CD4-positive, alpha-beta T cell treated with Interleukin-12 subunit alpha and Interleukin-12 subunit beta, for 1 hour (primary cell): ENCODE measurements at places on chromosomes 3 and 15.
A peak's percentile ranks its signal among the peaks of the same experiment; 100 is the strongest.

DNA sequence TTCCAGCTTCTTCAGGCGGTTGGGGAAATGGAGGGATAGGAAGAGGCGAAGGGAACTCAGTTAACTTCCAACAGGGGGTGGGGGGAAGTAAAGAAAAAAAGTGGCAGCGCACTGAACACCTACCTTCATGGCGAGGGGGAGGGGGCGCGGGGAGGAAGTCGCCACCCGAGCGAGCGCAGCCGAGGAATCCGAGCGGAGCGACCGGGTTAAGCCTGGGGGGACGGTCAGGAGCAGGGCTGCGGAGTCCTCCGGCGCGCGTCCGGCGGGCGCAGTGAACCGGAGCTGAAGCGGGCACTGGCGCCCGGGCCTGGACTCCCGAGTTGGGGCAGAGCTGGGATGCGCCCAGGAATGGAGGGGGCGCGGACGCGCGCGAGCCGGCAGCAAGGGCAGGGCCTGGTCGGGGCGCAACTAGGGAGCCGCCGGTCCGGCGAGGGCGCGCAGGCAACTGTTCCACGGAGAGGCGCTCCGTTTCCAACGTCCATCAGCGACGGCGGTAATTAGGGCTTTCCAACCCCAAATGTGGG is at the start of gene WNT5A:
WNT5A (minus strand) TSS at position 450 of the 524 bp plus-strand sequence; CDS start at position 129, 321 bp downstream.
- no peak for DNase-seq

DNA sequence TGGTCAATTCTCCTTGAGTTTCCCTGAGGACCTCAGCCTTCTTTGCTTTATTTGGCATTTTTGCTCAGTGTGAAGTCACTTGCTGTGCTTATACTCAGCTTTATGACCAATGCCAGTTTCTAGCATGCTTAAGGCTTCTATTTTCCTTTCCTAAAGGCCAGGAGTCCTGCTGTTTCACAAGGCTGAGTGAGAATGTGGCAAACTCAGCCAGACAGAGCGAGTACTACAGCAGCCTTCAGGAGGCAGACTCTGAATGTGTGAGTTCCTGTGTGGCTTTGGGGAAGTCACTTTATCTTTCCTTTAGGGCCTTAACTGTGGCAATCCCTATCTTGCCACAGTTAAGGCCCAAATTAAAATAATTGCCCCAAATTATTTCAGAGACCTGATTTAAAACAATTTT is 213.2 kb upstream of the MRPL3 start:
- DNase-seq = no peak

- no peak for DNase-seq
These were observed 15.8 kb downstream of the ILDR1 start for GRCh38 chr3:122006267-122006666.

- DNase-seq = no peak
These were observed 23.9 kb upstream of the OR5H6 start for GRCh38 chr3:98240131-98240530.

GRCh38 chr3:15159501-15160136 is 46.4 kb upstream of the CAPN7 start:
- DNase-seq = no peak

DNA sequence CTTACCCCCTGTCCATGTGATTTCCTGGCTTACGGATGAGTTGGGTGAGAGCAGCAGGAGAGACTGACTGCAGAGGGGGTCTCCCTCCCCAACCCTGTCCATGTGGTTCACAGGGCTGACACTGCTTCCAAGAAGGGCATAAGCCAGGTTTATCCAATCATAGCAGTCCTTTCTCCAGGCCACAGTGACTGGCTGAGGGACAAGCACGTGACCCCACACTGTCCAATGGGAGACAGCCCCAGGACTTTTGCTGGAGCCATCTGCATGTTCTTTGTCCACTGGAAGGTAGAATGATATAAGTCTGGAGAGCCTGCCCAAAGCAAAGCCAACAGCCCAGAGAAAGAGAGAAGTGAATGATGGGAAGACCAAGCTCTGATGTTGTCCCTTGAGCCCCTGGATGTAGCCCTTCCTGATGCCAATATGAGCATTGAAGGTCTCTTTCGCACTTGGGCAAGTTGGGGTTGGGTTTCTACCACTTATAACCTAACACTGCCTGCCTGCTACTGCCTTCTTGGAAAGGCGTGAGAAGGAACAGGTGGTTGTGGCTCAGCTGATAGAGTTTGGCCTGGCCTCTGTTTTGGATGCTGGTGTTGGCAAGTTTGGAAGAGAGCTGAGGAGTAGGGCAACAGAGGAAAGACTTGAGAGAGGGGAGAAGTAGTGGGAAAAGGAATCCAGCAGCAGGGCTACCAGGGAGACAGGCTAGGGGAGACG is 41.3 kb upstream of the GRIP2 start:
- DNase-seq = no peak

- no peak for DNase-seq
These were observed 29.5 kb downstream of the NANOGP8 start for GRCh38 chr15:35055416-35056105.

DNA sequence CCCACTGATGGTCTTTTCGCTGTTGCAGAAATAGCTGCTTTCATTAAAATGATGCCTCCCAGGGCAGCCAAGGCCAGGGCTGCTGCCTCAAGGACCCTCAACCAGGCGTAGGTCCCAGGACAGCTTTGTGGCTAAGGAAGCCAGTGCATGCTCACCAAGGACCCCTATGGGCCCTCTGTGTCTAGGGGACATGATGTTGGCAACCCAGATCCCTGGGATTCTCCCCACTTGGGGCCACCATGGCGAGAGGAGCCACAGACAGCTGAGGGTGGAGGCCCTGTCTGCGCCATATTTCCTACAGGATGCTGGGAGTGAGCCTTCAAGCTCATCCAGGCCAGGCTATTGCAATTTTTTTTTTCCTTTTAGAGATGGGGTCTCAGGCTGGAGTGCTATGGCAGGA is 137.2 kb downstream of the CHSY1 start:
- DNase-seq = no peak

DNA sequence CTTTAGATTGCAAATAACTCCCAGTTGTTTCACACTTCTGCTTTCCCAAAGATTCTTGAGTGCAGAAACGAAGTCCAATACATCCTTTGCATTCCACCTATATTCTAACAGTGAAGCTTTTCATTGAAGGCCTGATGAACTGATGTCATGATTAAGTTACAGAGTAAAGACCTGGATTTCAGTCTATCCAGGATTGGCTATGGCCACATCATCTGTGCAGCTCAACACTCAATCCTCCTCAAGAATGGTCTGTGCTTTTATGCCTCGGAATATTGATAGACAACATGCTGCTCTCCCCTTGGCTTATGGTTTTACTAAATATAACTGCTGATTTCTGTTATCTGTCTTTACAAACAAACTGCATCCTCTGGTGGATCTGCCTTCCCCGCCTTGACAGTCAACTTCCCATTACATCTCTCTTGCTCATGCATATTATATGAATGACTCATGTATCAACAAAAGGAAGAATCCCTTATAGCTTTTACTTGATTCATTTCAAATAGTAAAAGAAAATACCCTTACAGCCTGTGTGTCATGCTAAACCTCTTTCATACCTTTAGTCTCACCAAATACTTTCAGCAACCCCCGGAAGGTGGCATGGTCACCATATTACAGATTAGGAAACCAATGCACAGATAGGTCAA is 59.5 kb downstream of the SCN11A start:
- no peak for DNase-seq

DNA sequence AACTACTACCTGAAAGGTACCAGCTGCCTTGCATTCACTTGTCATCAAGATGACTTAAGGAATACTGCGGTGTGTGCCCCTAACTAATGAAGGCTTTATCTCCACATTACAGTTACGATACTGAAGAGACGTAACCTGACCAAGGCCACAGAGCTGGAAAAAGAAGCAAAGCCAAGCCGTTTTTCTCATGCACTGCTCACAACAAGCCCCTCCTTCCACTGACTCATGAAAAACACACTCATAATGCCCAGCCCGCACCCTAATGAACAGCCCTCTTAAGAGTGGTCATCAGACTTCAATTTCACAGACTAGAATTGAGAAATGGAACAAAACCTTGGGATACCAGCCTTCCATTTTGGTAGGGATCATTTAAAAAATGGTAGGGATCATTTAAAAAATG is 11.6 kb downstream of the PSMD6 start:
- no peak for DNase-seq

- DNase-seq = no peak
These were observed 123.5 kb downstream of the TGFBR2 start for GRCh38 chr3:30729936-30730335.

DNA sequence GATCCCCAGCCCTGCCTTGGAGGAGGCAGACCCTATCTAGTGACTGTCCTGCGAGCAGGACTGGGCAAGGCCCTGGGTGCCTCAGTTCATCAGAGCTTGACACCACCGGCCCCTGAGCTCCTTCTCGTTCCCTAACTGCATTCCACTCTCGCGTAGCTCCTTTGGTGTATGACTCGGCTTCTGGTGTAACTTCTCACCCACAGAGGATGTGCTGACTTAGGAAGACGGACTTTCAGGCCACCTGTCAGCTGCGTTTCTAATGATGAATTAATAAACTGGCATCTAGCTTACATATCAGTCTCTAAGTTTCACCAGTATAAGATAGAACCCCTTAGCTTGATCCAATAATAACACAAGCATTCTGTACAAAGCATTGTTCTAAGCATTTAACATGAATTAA is 17.5 kb downstream of the ABCF3 start:
- DNase-seq = no peak

- DNase-seq = peak; percentile 9
These were observed 76.9 kb downstream of the RHCG start for GRCh38 chr15:89419370-89419984.

- no peak for DNase-seq
These were observed 44.5 kb downstream of the BCL2L10 start for GRCh38 chr15:52068004-52068615.

GRCh38 chr3:37872413-37873160 is 10.9 kb downstream of the CTDSPL start:
- no peak for DNase-seq

GRCh38 chr3:10457560-10457959 is 47.8 kb downstream of the ATP2B2 start:
- DNase-seq = no peak

DNA sequence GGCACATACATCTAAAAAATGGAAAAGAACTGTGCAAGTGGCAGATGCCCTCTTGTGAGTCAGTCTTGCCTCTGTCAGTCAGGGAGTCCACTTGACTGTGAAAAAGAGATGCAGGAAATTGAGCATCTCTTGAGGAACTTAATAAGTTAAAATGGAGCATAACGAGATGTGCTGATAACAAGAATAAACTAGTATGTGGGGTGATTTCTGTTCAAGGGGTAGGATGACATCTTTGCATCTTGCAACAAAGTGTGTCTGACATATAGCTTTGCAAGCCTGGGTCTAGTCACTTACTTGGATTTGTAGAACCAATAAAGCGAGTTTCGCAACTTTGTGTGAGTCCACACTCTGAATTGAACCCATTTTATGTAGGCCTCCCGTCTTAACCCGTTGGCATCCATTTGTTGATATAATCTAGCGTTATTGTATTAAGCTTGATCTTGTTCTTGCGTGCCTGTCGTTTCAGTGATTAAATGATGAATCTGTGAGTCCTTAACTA is 2.2 kb downstream of the USP3 start:
- DNase-seq = peak; percentile 58

- peak; percentile 15 for DNase-seq
These were observed 976 bp downstream of the DIS3L start for GRCh38 chr15:66294157-66294931.

DNA sequence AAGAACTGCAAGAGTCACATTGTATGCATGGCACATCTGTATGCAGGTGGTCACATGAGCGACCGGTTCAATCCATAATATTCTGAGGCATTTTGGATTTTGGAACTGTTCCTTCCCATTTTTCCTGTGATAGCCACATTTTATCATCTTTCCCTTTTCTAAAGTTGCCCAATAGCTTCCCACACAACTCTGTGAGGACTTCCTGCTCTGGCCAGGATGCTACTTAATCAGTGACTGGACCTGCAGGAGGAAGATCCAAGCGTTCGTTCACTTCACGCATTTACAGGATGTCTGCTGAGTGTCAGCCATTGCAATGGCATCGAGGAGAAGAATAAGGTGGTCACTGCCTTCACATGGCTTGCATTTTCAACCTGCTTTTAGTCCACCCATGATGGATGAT is 9.8 kb downstream of the KLHL6 start:
- no peak for DNase-seq

GRCh38 chr3:129474984-129475804 is 35.2 kb downstream of the IFT122 start:
- DNase-seq = no peak

DNA sequence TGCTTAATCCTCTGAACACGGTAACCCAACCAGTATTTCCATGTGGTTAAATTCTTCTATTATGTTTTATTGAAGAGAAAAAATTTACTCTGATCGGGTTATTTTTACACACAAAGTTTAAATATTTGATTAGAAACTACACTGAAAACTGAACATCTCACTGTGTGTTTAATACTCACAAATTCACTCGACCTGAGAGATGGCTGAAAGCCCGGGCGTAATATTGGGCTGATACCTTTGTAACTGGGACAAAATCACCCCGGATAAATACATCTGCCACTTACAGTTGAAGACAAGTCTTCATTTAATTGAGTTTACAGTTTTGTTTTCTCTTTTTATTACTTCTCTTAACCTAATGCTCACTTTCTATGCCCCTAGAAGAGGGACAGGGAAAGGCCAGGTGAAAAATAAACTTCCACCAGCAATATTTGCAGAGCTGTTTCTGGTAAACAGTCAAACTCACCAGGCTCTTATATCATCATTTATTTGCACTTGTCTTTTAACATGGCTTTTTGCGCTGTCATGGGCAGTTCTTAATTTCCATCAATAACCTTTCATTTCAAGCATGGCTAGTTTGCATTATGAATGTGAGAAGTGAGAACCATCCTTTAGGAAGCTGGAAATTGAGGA is 145.6 kb upstream of the TMCO5A start:
- no peak for DNase-seq

DNA sequence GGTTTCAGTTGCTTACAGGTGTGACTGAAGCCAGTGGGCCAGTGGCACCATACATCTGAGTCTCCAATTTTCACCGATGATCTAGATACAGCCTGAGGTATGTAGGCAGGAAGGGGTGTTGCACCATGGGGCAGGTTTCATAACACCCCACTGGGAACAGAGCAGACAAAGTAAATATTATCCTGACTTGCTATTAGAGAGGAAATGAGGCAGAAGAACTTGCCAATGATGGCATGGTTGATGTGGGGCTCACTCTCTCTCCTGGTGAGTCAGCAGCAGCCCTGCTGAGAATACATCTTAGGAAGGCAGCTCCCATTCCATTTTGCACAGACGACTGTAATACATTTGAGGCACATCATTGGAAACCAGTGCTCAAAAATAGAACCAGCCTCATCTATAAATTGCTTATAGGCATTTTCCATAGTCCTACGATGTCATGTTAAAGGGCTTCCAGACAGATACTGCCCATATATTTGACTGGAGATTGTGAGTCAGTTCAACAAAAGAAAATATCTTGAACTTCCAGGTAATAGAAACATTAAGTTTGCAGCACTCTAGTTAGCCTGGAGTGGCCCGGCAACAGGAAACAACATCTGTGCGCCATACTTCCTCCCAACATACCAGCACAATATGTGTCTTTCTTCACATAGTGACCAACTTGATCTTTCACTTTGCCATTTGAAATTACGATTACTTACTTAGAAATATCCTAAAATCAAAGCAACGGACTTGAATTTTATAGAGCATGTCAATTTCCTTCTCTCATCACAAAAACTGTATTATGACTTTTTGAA is 175.5 kb downstream of the NECTIN3 start:
- DNase-seq = no peak

- no peak for DNase-seq
These were observed 43.9 kb downstream of the LRRFIP2 start for GRCh38 chr3:37130448-37130847.

- DNase-seq = no peak
These were observed 584 bp upstream of the XCR1 start for GRCh38 chr3:46027736-46028397.

- no peak for DNase-seq
These were observed 98.5 kb downstream of the LRRC3B start for GRCh38 chr3:26721047-26721446.
